ENCODE measurements at places on chromosomes 12 and 14. TPM values are rescaled to one million over a fixed set of nuclear protein-coding genes. Genes with fewer than 3 reads are reported as not detected.

DNA sequence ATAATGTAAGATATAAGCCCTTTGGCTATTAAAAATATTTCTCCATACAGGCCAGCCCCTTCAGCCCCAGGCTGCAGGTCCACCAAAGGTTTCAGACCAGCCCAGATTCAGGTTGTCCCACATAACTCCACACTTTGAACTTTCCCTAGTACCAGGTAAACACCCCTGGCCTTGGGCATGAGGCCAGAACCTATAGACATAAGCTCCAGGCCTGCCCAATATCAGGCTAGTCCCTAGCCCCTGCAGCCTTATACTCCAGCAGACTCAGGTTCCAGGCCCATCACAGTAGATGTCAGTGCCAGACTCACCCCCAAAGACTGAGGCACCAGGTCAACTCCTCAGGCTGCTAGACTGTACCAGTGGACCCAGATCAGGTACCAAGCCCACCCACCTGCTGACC, 178.5 kb upstream of the DAAM1 start:
- no peaks in the 10 kb centered on the region for H3K4me1 ChIP-seq
- H3K4me3 ChIP-seq, result no peak overlapping the region
- no peaks in the 10 kb centered on the region for H3K27me3 ChIP-seq
- H3K27ac ChIP-seq, result no peak overlapping the region
- DNase-seq, result no peak
- no peaks in the 10 kb centered on the region for H3K36me3 ChIP-seq

GRCh38 chr12:96120359-96121100, 73.6 kb upstream of the ELK3 start:
- no peaks in the 10 kb centered on the region for H3K36me3 ChIP-seq
- no peaks in the 10 kb centered on the region for H3K4me1 ChIP-seq
- DNase-seq, result no peak
- H3K27me3 ChIP-seq, result no peaks in the 10 kb centered on the region
- no peak overlapping the region for H3K27ac ChIP-seq
- H3K4me3 ChIP-seq, result no peak overlapping the region

GRCh38 chr14:95255487-95255886, 64.2 kb downstream of the CLMN start:
- H3K27ac ChIP-seq, result no peak overlapping the region
- no peak for DNase-seq
- H3K36me3 ChIP-seq, result no peaks in the 10 kb centered on the region
- 0 out of 2 replicates have a peak, but pooled peaks cover 3% of the 10 kb centered on the region for H3K4me1 ChIP-seq

DNA sequence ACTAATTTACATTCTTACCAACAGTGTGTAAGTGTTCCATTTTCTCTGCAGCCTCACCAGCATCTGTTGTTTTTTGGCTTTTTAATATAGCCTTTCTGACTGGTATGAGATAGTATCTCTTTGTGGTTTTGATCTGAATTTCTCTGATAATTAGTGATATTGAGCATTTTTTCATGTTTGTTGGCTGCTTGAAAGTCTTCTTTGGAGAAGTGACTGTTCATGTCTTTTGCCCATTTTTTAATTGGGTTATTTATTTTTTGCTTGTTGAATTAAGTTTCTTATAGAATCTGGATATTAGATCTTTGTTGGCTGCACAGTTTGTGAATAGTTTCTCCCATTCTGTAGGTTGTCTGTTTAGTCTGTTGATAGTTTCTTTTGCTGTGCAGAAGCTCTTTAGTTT, 48.0 kb upstream of the OR6J1 start:
- H3K27ac ChIP-seq, result no peak overlapping the region
- peaks cover 25% of the 10 kb centered on the region for H3K4me1 ChIP-seq
- H3K4me3 ChIP-seq, result no peak overlapping the region
- DNase-seq, result no peak
- peaks cover 22% of the 10 kb centered on the region for H3K27me3 ChIP-seq

GRCh38 chr12:114974826-114975639, 291.1 kb upstream of the TBX3 start:
- no peaks in the 10 kb centered on the region for H3K27me3 ChIP-seq
- H3K27ac ChIP-seq, result no peak overlapping the region
- H3K36me3 ChIP-seq, result no peaks in the 10 kb centered on the region

DNA sequence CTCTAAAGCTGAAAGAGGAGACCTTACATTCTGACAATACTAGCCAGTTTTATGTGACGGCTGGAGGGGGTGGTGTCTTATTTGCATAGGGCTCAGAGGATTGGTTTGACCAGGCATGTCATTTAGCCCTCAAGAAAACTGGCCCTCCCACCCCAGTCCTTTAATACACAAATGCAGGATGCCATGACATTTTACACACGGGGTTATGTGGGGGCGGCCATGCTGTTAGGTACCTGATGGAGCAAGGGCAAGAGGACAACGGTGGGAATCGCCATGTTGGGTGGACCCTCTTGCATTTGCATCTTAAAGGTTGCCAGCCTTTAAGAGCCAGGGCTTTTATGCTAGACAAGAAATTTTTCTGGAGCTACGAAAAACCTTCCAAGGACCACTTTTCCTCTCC, 23.3 kb downstream of the MDM2 start:
- H3K4me1 ChIP-seq, result peaks cover 8% of the 10 kb centered on the region
- DNase-seq, result no peak
- H3K27me3 ChIP-seq, result no peaks in the 10 kb centered on the region
- H3K27ac ChIP-seq, result no peak overlapping the region

DNA sequence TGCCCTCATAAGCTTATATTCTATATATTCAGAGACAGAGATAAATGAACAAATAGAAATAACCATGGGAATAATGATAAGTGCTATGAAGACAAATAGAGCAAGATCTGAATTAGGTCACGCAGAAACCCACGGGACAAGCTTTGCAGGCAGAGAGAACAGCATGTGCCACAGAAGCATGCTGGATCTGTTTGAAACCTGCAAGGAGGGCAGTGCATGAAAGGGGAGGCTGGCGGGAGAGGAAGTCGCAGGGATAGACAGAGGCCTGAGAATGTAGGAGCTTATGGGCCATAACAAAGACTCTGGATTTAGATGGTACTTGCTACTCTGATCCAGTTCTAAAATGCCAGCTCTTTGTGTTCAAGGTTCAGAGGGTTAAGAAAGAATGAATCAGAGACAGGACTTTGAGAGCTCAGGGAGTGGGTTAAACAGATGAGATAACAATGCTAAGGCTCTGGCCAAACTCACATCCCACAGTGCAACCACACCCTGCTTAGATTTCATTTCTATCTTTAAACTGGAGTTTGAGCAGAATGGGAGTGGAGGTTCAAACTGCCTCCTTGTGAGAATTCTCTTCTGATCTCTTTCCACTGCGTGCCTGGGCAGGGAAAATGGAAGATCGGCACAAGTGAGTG, 49.2 kb upstream of the PPP1R12A start:
- H3K4me3 ChIP-seq, result peak overlapping the region; percentile 49
- no peaks in the 10 kb centered on the region for H3K27me3 ChIP-seq
- peak; percentile 78 for DNase-seq
- H3K27ac ChIP-seq, result peak overlapping the region; percentile 93
- H3K36me3 ChIP-seq, result no peaks in the 10 kb centered on the region

- peaks cover 40% of the 10 kb centered on the region for H3K4me1 ChIP-seq
- H3K4me3 ChIP-seq, result no peak overlapping the region
- no peaks in the 10 kb centered on the region for H3K27me3 ChIP-seq
- H3K36me3 ChIP-seq, result peaks cover 8% of the 10 kb centered on the region
- no peak for DNase-seq
- H3K27ac ChIP-seq, result no peak overlapping the region
Observed at GRCh38 chr14:74589291-74589879, 22.7 kb downstream of the LTBP2 start.

DNA sequence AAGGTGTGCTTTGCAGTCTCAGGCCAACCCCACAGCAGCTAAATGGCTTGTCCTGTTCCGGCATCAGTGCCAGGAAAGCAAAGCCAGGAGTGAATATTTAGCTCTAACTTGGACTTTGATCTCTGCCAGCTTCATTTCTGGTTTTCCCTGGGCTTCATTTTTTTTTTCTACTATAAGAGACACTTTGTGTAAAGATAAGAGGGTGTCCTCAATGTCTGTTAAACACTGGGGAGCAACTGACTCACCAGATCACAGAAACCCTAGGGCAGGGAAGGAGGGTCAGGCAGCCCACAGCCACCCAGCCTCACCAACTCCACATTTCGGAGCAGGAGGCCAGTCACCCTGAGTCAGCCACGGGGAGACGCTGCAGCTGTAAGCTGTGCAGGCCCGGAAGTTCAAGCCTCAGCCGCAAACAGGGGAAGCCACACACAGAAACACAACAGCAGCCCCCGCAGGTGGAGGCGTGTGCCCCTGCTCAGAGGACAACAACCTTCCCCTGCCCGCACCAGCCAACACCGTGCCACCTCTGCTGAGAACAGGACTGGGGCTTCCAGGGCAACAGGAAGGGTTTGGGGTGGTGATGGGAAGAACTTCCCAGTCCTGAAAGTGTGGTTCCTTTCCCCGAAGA, 6.3 kb downstream of the TNFRSF1A start:
- H3K4me1 ChIP-seq, result peaks cover 72% of the 10 kb centered on the region
- DNase-seq, result peak; percentile 96
- H3K27me3 ChIP-seq, result no peaks in the 10 kb centered on the region
- H3K36me3 ChIP-seq, result peaks cover 26% of the 10 kb centered on the region
- H3K4me3 ChIP-seq, result peak overlapping the region; percentile 98

DNA sequence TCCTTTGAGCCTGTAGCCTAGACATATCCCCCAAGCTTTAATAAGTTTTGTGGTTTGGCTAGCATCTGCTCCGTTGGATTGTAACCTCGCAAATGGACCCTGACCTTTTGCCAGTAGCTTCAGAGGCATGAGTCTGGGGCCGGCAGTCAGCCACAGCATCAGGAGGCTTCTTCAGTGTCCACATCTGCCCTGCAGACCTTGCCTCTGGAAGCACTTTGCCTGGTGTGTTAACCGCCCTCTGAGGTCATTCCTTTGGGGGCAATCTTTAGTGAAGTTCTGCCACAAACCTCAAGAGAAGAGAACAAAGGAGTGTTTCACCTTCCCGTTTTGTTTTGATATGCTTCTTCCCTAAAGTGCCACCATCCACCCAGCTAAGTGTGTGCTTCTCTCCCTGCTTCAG, 71.4 kb downstream of the GNS start:
- H3K4me3 ChIP-seq, result no peak overlapping the region
- no peak overlapping the region for H3K27ac ChIP-seq
- no peaks in the 10 kb centered on the region for H3K4me1 ChIP-seq

GRCh38 chr12:106072751-106073150, 66.0 kb downstream of the NUAK1 start:
- peaks cover 18% of the 10 kb centered on the region for H3K4me1 ChIP-seq
- no peak overlapping the region for H3K27ac ChIP-seq
- H3K36me3 ChIP-seq, result peaks cover 38% of the 10 kb centered on the region
- no peak overlapping the region for H3K4me3 ChIP-seq

- no peaks in the 10 kb centered on the region for H3K4me1 ChIP-seq
- H3K4me3 ChIP-seq, result no peak overlapping the region
- peaks cover 9% of the 10 kb centered on the region for H3K27me3 ChIP-seq
- DNase-seq, result no peak
- H3K27ac ChIP-seq, result no peak overlapping the region
- no peaks in the 10 kb centered on the region for H3K36me3 ChIP-seq
Observed at GRCh38 chr14:101182476-101182875, 279.0 kb upstream of the RTL1 start.

DNA sequence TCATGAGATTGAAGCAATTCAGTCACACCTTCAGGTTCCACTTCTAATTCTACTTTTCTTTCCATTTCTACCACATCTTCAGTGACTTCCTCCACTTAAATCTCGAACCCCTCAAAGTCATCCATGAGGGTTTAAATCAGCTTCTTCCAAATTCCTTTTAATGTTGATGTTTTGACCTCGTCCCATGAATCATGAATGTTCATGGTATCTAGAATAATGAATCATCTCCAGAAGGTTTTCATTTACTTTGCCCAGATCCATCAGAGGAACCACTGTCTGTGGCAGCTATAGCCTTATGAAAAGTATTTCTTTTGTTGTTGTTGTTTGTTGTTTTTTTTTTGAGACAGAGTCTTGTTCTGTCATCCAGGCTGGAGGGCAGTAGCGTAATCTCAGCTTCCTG, 7.6 kb downstream of the RXYLT1 start:
- no peak overlapping the region for H3K27ac ChIP-seq
- peak; percentile 63 for DNase-seq
- no peaks in the 10 kb centered on the region for H3K27me3 ChIP-seq
- peaks cover 14% of the 10 kb centered on the region for H3K36me3 ChIP-seq
- H3K4me1 ChIP-seq, result peaks cover 12% of the 10 kb centered on the region

DNA sequence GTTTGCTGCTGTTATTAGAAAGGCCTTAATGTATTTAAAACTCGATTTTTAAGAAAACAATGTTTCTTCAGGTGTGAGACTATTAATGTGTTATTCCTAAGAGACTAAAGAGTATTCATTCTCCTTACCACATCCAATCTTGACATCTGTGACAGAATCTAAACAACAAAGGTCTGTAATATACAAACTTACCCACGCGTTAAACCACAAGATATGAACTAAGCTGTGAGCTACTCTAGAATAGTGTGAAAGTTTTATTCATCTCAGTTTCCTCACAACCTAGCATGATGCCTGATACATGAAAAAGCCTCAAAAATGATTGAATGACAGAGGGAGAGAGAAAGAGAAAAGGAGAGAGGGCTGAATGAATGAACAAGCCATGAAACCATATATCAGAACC, 117.3 kb upstream of the COCH start:
- no peak for DNase-seq
- no peak overlapping the region for H3K4me3 ChIP-seq
- H3K4me1 ChIP-seq, result no peaks in the 10 kb centered on the region
- peaks cover 8% of the 10 kb centered on the region for H3K27me3 ChIP-seq

DNA sequence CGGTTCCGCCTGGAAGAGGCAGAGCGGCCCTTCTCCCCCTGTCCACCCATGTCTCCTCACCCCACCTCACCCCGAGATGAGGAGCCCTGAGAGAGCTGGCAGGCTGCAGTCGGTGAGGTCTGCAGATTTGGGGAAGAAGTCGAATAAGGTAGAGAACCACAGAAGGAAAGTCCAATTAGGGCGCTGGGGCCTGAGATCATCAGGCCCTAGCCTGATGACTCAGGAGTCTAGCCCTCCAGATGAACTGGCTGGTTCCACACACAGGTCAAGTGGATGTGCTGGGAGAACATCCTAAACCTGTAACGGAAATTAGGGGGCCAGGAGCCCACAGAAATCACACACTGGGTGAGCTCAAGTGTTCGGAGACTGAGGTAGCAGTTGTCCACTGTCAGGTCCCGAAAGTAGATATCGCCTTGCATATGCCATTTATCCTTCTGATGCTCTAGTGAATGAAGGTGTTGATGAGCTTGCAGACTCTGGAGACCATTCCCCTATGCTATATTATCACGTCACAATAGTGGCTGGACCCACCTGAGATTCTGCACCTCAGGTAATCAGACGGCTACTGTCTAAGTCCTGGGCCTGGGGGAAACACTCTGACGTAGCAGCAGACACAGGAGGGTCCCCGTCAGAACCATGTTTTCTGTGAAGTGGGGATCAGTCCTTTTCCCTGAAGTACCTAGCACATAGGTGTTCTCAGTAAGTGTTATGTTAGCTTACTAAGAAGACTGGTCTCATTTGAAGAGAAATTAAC, 886 bp upstream of the METTL17 start:
- peaks cover 15% of the 10 kb centered on the region for H3K36me3 ChIP-seq
- no peaks in the 10 kb centered on the region for H3K27me3 ChIP-seq
- DNase-seq, result peak; percentile 24
- peaks cover 33% of the 10 kb centered on the region for H3K4me1 ChIP-seq
- peak overlapping the region; percentile 68 for H3K27ac ChIP-seq

- no peak overlapping the region for H3K4me3 ChIP-seq
- H3K27ac ChIP-seq, result no peak overlapping the region
- H3K36me3 ChIP-seq, result no peaks in the 10 kb centered on the region
Observed at GRCh38 chr12:4564818-4565217, 2.8 kb downstream of the DYRK4 start.

Gene FAM161B
- 6.5 TPM for total RNA-seq

Gene TGM1
- 1.3 TPM for total RNA-seq

Gene CLEC1B
- not detected for total RNA-seq

Gene PIK3C2G
- not detected for total RNA-seq

Gene CLECL1
- total RNA-seq, result not detected
